ENCODE measurements at places on chromosomes 1 and 21.

DNA sequence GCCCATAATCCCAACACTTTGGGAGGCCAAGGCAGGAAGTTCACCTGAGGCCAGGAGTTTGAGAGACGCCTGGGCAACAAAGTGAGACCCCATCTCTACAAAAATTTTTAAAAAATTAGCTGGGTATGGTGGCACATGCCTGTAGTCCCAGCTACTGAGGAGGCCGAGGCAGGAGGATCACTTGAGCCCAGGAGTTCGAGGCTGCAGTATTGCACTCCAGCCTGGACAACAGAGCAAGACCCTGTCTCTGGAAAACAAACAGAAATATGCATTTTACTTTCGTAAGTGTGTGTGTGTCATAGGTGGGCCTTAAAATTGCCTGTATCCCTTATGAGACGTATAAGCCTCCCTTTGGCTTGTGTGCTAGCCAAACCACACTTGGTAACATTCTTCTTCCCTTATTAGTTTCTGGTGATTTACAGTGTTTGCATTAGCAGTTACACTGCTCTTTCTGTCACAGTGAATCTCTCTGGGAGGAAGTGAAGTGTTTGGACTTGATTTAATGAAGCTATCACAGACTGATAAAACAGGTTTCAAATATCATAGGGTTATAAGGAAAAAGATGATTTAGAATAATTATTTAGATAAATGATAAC, 48.9 kb upstream of the KIF26B start:
- no peak for DNase-seq

DNA sequence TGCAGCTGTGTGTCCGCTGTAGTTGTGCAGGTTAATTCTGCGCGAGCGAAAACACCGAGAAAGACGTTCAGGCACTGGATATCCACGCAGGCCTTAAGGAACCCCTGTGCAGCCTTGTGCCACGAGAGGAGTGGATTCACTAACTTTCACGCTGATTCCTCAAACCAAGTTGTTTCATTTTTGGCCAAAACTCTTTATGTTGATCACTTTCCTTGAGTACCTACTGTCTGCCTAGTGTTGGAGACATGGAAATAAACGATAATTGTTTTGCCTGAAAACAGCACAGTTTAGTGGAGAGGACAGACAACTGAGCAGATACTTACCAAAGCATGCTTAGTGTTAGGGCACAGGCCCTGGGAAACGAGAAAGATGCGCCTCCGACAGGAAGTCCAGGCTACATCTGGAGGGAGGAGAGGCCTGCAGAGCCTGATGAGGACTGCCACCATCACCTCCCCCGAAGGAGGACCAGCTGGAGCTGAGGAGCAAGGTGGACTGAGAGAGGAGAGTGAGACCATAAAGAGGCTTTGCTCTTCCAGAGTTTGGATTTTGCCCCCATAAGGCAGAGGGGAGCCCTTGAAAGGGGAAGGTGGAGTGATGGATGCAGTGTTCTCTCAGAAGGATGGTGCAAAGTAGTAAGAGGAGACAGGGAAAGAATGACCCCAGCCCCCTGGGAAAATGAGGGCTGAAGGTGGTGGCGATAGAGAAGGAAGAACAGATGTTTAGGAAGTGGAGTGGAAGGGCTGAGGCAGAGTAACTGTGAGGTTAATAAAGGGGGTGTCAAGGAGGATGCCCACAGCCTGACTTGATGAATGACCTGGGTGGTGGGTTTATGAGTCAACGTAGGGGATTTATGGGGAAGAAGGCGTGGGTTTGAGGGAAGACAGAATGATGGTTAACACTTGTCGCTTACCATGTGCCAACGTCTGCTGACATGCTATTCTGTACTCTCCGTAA, 956 bp upstream of the SCAF4 start:
- DNase-seq = peak; percentile 42

DNA sequence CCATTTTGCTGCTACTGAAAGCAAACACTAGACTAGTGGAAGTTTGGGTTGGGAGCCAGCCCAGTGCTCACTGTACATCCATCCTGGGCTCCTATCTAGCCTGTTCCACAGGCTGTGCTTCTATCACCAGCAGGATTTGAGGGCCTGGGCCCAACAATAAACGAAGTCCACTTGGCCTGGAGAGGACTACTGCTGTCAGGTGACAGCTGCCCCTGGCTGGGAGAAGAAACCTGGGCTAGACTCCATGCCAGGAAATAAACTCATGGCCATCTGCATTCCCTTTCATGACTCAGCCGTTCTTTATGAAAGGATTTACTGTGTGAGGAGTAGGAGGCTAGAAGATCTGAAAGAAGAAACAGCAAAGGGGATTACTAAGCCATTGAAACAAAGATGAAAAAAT, 35.5 kb downstream of the COLGALT2 start:
- no peak for DNase-seq

DNA sequence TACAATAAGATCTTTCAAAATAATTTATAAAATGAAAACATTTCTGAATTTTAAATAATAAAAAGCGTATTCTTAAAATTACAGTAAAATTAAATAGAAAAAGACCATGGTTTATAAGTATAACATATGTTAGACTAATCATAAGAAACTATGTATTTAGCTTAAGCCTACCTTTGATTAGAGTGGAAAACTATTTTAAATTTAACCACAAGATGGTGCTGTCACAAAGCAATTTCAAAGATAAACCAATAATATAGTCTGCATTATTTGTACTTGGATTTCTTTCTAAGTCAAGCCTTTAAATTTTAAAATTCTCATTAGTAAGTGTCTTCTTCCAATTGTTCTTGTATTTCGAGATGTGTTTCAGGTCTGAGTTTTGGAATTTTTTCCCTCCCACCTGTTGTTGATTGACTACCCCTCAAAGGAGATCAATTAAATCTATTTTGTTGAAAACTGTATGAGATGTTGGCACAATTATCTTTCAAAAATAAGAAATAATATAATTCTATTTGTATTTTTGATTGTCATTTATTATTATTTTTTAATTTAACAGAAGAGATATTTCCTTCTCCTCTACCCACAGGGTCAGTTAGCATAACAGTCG, 459.8 kb downstream of the KCNT2 start:
- DNase-seq = peak; percentile 5

DNA sequence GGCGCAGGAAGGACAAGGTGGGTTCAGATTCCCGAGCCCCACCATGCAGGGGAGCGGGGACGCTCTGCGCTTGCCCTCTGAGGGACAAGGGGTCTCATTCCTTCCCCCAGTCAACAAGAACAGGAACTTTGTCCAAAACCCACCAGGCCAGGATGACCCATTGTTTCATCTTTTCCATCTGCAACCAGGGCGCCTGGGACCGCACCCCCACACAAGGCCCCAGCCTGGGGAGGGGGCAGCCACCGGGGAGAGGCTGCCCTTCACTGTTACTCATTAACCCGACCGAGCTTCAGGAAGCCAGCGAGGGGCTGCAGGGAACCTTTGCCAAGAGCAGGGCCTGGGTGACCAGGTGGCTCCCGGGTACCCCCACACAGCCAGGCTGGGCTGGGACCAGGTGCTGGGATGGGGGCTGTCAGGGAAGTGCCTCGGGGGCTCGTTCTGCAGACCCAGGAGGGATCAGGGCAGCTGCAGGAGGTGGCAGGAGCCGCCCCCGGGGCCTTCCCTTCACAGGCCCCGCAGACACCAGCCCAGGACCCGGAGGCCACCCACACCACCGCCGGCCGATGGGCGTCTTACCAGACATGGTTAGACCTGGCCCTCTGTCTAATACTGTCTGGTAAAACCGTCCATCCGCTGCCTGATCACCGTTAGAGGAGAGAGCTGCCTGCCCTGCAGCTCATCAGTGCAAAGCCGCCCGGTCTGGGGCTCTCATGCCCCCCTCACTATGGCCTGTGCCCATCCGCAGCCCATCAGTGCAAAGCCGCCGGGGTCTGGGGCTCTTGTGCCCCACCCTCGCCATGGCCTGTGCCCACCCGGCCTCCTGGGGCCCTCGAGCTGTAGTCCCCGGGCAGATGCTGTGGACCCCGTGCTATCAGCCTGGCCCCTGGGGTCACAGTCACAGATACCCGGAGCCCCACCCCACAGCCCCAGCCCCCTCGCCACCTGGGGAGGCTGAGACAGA, 4.9 kb upstream of the TTLL10 start:
- DNase-seq = peak; percentile 5

GRCh38 chr1:53393325-53393792, 65.5 kb upstream of the LRP8 start:
- peak; percentile 39 for DNase-seq

GRCh38 chr1:15542388-15543250, 16.0 kb downstream of the DNAJC16 start:
- no peak for DNase-seq

DNA sequence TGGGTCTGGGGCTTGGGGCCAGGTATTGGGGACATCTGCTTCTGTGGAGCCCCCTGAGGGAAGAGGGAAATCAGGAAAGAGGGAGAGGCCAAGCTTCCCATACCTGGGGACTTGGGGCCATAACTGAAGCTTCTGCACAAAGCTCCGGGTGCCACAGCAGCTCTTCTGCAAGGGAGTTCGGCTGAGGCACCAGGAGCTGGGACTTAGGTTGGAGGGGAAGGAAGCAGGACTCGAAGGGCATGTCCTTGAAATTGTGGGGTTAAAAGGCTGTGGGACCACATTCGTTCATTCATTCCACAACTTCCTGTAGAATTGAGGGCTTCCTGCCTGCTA, 1.7 kb upstream of the EPS8L3 start:
- DNase-seq = no peak

GRCh38 chr1:21189906-21190500, 13.3 kb upstream of the EIF4G3 start:
- DNase-seq = no peak

DNA sequence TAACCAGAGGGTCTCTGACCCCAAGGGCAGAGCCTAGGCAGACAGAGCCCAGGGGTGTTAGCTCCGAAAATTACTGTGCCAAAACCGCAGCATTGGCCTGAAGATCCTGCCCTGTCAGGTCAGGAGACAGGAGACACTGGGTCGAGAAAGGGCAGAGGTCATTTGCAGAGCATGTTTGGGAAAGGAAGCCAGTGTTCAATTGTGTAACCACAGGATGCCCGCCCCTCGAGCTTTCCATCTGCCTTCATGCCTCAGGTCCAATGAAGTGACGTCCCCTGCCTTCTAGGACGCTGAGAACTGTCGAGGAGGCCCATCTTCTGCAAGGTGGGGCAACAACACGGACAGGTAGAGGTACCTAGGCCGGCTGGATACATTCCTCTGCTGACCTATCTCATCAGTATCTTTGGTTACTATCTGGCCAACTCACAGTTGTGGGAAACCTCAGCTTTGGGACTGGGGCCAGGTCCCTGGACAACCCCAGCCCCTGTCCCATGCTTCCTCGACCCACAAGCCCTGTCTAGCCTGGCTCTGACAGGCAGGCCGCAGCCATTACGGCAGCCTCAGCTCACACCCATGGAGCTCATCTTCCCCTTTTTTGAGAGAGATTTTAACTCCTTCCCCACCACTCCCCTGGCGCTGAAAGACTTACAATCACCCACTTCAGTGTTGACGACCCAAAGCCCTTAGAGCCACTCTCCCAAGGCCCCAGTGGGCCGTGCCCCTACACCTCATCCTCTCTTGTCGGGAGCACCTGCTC, 1.3 kb downstream of the ARL8A start:
- DNase-seq = no peak

DNA sequence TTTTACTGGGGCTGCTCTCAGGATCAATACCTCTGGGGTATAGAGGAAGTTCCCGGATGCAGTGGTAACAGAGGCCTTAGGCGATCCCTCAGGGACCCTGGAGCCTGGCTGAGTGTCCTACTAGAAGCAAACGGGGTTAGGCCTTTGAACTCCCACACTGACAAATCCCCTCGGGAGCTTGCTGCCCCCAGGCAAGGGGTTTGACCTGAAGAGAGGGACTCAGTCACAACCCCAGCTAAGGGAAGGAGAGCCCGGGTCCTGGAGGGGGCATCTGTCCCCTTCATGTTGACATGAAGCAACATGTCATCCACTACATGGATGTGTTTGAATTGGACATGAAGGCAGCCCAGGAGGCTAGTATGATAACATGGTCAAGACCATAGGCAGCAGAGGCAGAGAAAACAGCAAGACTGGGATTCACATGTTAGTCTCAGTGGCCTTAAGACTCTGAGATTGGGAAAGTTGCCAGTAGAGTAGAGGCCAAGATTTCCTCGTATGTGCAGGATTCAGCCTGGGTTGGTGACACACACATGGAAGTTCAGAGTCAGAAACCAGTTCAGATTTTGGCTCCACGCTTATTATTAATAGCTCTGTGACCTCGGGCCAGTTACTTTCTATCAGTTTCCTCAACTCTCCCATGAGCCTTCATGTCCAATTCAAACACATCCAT, 101.5 kb downstream of the KCNN3 start:
- DNase-seq = no peak

GRCh38 chr1:217048104-217048707, 325.0 kb upstream of the ESRRG start:
- DNase-seq = no peak

Data from GM06990 (cell line).